NCI-H526 (cell line): ENCODE measurements at places on chromosomes 13 and 19.

DNA sequence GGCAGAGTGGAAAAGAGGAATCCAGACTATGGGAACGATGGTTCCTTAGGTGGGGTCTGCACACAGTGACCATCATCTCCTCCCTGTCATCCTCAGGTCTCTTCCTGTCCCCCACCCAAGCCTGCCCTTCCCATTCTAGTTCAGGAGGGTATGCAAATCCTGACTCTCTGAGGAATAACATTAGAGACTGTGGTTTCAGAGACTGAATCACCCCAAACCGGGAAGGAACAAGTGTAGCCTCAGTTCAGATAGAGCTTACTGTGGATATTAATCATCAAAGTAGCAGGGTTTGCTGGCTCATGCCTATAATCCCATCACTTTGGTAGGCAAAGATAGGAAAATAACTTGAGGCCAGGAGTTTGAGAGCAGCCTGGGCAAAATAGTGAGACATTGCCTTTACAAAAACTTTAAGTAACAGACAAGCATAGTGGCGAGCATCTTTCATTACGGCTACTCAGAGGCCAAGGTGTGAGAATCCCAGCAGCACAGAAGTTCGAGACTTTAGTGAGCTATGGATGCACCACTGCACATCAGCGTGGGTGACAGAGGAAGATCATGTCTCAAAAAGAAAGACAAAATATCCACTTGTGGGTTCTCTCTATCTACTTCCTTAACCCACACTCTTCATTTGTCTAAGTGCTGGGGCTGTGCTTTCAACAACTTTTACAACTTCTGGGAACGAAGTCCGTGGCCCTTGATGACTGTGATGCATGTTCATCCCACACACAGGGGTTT, 19.3 kb upstream of the LGALS13 start:
- peak; percentile 13 for DNase-seq

DNA sequence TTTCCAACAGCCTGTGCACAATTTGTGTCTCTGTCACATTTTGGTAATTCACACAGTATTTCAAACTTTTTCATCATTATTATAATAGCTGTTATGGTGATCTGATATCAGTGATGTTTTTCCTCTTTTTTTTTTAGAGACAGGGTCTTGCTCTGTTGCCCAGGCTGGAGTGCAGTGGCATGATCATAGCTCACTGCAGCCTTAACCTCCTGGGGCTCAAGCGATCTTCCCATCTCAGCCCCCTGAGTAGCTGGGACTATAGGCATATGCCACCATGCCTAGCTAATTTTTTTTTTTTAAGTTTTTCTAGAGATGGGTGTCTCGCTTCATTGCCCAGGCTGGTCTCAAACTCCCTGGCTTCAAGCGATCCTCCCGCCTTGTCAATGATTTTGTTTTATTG, 5.8 kb downstream of the MARK4 start:
- no peak for DNase-seq

GRCh38 chr19:9917321-9917720, 19.0 kb downstream of the OLFM2 start:
- peak; percentile 46 for DNase-seq

- DNase-seq: no peak
These were observed 309.6 kb upstream of the TMTC4 start for GRCh38 chr13:100984085-100984705.

DNA sequence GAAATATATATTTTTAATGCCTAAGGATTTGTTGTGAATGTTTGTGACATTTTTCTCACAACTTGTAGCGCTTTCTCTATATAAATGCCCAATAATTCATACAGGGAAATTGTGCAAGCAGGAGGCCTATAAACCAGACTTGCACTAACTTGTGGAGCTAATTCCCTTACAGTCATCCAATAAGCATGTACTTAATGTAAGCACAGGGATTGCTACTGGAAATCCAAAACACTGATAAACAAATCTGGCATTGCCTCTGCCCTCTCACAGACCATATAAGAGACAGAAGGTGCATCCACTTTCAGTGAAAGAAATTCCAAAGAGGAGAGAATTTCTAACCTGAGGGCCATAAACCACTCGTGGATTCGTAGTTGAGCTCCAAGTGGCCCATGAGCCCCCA, 518.8 kb downstream of the MYO16 start:
- no peak for DNase-seq

GRCh38 chr13:99228737-99229691, 28.4 kb downstream of the UBAC2 start:
- DNase-seq: no peak

- DNase-seq: no peak
These were observed 1227.4 kb upstream of the PCDH20 start for GRCh38 chr13:62643007-62643483.

- DNase-seq: no peak
These were observed 8.9 kb upstream of the GDF15 start for GRCh38 chr19:18377026-18377425.

DNA sequence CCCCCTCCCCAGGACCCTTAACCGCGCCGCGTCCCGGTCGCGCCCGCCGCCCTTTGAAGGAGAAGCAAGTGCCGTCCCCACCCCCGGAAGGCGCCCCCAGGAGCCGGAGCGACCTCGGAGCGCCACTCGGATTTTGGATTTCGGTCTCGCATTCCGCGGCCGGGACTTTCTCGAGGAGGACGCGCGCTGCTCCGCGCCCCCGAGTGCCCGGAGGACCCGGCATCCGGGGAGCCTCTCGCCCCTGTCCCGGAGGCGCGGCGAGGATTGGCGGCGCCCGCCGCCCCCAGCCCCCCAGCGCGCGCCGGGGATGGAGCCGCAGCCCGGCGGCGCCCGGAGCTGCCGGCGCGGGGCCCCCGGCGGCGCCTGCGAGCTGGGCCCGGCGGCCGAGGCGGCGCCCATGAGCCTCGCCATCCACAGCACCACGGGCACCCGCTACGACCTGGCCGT, 1.6 kb downstream of the MIDN start:
- DNase-seq: no peak

DNA sequence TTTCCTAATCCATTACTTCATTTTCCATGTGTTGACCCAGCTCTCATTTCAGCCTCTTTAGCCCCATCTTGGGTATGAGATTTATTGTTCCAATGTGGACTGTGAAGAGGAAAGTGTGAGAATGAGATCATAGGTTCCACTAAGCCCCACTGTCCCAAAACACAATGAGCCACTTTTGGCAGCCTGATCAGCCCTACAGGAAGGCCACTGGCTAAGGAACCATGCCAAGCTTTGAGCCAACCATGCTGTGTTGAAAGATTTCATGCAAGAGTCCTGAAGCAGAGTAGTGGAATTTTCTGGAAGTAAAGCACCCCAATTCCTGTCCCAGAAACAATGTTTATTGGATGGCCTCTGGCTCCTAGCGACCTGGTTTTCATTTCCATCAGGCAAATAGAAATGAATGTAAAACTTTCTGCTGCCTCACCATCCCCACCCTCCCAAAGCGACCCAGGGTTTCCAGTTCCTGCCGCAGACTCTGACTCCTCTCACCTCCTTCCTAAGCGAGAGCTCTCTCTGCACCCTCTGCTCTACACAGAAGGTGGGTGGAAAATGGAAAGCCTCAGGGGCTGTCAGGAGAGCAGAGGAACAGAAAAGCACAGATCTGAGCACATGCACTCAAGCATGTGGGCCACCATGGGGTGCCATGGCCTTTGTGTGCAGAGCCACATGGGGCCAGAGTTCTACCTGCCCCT, 73.1 kb downstream of the KCTD12 start:
- DNase-seq: no peak

GRCh38 chr13:25088562-25089221, 7.2 kb upstream of the PABPC3 start:
- no peak for DNase-seq

DNA sequence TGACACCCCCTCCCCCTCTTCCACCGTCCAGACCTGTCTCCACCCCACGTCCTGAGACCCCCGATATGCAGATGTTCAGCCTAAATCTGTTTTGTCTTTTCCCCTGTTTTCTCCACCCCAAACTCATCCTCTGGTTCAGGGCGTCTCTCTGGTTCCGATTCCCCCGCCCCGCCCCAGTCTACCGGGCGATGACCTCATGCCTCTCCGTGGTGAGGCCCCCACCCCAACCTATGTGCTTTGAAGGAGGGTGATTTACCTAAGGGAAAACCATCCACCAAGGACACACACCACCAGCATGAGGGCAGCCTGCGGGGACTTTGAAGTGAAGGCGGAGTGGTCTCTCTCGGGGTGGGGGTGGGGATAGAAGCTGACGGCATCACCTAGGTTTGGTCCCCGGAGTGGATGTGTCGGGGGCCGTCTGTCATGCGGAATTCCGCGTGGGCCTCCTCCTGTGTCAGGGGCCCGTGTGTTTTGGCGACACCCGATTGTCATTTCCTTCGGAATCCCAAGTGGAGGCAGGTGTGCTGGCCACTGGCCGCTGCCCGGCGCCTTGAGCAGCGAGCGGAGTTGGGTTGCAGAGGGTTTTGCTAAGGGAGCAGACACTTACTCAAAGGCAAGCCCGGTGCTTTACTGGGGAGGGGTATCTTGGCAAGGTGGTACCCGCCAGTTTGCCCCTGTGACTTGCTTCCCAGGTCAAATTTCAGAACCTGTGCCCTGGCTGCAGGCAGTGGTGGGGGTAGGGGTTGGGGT, 1.4 kb downstream of the FZR1 start:
- DNase-seq: peak; percentile 28

DNA sequence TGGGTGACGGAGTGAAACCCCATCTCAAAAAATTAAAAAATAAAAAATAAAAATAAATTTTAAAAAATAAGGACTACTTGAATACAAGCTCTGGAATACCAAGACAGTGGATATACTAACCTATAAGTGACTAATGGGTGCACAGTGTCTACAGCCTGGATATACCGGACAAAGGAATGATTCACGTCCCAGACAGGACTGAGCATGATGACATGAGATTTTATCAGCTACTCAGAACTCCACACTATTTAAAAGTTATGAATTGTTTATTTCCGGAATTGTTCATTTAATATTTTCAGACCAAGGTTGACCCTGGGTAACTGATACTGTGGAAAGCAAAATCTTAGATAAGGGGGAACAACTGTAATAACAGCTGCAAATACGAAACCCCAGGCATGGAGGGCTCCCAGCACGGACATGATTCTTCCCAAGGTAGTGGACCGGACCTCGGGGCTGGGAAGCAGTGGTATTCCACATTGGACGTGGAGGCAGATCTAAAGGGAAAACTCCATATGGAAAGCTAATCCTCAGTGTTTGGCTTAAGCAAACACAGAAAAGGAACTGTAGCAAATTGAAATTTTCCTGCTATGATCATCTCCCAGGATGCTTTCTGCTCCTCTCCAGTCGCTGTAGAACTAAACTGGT, 102.6 kb upstream of the TSHZ3 start:
- DNase-seq: no peak

DNA sequence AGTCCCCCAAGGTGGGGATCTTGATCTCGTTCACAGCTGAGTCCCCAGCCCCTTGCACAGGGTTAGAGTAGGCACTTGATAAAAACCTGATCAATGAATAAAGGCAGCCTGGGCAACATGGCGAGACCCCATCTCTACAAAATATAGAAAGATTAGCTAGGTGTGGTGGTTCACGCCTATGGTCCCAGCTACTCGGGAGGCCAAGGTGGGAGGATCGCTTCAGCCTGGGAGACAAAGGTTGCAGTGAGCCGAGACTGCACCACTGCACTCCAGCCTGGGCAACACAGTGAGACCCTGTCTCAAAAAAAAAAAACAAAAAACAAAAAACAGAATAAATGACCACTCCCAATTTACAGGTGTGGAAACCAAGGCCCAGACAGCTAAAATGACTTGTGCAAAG, 4.8 kb downstream of the YIF1B start:
- no peak for DNase-seq

- no peak for DNase-seq
These were observed 67.1 kb downstream of the ZNF536 start for GRCh38 chr19:30439310-30439709.

- no peak for DNase-seq
These were observed 1575.5 kb upstream of the SPRY2 start for GRCh38 chr13:81916461-81916860.

DNA sequence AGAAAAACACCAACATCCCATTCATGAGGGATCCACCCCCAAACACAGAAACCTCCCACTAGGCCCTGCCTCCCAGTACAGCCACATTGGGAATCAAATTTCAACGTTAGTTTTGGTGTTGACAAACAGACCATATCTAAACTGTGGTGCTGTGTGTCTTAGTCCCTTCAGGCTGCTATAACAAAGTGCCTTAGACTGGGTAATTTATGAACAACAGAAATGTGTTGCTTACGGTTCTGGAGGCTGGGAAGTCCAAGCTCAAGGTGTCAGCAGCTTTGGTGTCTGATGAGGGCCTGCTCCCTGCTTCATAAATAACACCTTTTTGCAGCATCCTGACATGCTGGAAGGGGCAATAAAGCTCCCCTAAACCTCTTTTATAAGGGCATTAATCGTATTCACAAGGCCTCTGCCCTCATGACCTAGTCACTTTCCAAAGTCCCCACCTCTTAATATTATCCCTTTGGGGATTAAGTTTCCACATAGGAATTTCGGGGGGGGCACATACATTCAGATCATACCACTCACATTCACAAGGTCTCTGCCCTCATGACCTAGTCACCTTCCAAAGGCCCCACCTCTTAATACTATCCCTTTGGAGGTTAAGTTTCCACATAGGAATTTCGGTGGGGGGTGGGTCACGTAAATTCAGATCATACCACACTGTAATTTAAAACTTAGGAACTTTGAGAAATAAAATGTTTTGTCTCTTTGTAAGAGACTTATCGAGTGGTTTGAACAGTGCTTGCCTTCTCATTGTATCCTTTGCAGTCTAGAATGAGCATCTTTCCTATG, 27.5 kb downstream of the ZNF507 start:
- no peak for DNase-seq

DNA sequence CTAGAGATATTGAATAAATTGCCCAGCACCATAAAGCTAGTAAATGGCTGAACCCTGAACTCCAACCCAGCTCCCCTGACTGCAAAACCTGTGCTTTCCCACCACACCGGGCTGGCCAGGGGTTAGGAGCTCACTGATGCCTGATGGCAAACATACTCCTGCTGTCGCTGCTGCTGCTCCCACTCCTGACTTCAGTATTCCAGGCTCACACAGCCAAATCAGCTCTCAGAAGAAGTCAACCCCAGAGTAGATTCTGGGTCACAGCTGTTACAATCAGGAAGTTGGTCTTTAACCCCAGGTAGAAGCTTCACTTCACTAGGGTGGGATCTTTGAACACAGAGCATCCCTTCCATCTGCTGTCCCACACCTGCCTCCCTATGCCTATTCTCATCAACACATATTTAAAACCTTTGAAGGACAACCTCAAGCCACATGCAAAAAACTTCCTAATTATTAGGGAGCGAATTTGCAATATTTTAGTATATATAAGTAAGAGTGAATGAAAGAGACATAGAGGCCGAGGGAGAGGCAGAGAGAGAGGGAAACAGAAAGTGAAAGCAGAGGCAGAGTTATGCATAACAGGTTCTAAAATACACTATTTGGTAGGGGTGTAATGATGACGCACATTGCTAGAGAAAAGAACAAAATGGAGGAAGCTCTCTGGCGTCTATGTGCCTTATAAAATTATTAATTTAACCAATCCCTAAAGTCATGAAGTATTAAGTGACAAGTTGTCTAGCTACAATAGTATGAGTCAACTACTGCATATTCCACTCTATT, 99.4 kb upstream of the SERP2 start:
- DNase-seq: peak; percentile 22

- DNase-seq: no peak
These were observed 12.2 kb downstream of the ZNF112 start for GRCh38 chr19:44344255-44344654.

- DNase-seq: no peak
These were observed 1.2 kb upstream of the GRAMD1A start for GRCh38 chr19:34998777-34999497.
